Stimulated activated effector memory CD8-positive, alpha-beta T cell treated with anti-CD3 and anti-CD28 coated beads, Interleukin-12 subunit alpha, Interleukin-12 subunit beta, amount 100 ng/mL, for 72 hours (primary cell): ENCODE measurements at places on chromosomes 3 and 15.

- DNase-seq: no peak
Observed at GRCh38 chr3:50447290-50447840, 56.1 kb downstream of the CACNA2D2 start.

GRCh38 chr3:71127844-71128243, 455.7 kb downstream of the FOXP1 start:
- no peak for DNase-seq

DNA sequence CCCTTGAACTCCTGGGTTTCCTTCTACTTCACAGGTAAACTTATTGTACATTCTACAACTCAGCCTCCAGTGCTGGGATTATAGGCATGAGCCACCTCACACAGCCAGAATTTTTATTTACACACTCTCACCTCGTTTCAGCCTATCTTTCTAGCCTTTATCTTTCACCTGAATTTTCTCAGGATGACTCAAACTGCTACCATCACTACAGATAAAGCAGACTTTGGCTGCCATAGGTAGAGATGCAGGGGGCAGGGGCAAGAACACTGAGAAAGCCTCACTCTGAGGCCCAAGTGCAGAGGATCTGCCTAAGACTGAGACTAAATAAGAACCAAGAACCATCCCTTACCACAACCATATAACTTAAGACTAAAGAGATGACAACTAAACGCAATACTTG, 59.0 kb downstream of the ETFA start:
- DNase-seq: no peak

GRCh38 chr15:75925440-75925839, 21.8 kb downstream of the FBXO22 start:
- no peak for DNase-seq

DNA sequence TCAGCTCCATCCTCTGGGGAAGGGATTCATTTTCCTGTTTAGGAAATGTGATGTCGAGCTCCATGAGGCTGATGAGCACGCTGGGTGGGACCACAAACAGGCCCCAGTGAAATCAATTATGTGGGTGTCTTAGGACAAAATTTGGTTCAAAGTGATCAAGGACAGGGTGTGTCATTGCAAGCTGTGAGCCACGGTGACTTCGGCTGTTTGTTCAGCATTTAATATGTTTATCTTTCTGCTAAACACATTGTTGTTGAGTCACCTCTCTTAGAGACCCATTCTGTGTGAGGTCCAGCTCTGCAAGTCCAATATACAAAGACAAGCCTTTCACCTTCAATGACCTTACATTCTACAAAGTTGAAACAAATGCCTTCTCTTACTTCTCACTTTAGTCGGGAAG, 41.3 kb downstream of the SSR3 start:
- DNase-seq: no peak
